T-helper 17 cell (primary cell): ENCODE measurements at places on chromosomes 12 and 14.

DNA sequence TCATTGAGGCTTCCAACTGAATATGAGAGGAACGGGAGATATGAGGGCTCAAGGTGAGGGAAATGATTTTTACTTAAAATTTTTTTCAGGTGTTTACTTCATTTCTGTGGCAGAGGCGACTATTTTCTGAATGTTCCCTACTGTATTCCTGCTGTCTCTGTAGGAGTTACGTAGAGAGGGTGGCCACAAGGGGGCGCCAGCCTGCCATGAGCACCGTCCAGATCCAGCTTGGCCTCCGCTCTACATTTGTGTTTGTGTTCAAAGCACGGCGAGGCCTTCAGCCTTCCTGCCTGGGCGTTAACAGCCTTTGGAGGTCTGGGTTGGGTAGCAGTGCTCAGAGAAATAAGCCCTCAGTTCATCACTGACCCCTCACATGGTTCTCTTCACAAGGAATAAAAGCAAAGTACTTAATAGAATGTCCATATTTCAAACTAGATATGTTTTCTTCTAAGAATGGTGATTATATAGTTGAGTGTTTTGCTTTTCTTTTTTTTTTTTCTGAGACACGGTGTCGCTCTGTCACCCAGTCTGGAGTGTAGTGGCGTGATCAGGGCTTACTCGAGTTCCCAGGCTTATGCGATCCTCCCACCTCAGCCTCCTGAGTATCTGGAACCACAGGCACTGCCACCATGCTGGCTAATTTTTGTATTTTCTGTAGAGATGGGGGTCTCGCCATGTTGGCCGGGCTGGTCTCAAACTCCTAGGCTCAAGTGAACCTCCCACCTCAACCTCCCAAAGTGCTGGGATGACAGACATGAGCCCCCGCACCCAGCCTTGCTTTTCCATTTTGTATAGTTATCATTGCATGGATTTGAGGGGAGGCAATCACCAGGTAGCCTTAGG is 22.3 kb downstream of the CKB start:
- DNase-seq = peak; percentile 70

GRCh38 chr12:91356405-91356804 is 173.8 kb upstream of the DCN start:
- no peak for DNase-seq

DNA sequence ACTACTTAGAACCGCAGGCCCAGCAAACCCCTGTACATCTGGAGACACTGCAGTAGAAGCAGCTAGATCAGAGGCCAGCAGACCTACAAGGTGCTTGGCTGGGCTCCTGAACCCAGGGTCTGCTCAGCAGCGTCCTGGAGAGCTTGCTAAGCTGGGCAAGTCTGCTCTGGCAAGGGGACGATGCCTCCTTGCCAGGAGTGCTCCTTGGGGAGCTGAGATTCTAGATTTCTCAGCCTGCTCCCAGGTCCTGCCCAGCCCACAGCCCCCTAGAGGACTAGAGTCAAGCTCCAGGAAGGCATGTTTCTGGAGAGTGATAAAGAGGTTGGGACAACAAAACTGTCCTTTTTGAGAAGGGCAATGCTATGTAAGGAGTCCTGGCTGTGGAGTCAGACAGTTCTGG is 60.3 kb downstream of the HSPB8 start:
- DNase-seq = no peak

GRCh38 chr12:3529281-3529680 is 38.3 kb downstream of the PRMT8 start:
- DNase-seq = no peak
